ENCODE measurements at places on chromosomes 5 and 9.

DNA sequence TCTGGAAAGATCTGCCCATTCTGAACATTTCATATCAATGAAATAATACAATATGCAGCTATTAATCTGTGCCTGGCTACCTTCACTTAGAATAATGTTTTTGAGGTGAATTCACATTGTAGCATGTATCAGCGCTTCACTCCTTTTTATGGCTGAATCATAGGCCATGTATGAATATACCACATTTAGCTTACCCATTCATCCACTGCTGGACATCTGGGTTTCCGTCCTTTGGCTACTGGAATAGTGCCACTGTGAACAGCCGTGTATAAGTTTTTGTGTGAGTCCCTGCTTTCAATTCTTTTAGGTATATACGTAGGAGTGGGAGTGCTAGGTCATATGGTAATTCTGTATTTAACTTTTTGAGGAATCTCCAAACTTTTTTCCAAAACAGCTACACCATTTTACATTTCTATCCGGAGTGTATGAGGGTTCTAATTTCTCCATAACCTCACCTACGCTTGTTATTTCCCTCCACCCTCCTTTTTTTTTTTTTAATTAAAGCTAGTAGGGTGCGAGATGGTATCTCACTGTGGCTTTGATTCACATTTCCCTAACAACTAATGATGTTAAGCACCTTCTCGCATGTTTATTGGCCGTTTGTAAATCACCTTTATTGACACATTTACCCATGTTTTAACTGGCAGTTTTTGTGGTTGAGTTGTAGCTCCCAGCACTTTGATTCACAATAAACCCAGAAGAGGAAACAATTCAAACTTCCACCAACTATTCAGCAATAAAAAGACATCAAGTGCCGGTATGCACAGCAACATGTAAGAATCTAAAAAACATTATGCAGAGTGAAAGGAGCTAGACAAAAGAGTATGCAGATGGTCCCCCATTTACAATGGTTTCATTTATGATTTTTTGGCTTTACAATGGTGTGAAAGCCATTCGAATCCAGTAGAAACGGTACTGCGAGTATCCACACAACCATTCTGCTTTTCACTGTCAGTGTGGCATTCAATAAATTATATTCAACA is 8.1 kb downstream of the SEMA4D start:
- no peak for DNase-seq

DNA sequence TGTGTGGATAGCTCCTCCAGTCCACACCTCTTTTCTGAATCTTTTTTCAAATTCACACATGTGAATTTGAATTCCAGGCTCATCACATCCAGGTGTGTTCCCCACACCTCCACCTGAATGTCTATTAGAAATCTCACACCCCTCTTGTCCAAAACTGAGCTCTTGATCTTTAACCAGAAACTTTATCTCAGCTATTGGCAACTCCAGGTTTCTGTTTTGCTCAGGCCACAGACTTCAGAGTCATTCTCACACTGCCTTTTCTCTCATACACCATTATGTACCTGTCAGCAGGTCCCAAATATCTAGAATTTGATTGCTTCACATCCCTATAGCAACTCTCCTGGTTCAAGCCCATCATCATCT is 11.6 kb downstream of the NIPSNAP3B start:
- no peak for DNase-seq

DNA sequence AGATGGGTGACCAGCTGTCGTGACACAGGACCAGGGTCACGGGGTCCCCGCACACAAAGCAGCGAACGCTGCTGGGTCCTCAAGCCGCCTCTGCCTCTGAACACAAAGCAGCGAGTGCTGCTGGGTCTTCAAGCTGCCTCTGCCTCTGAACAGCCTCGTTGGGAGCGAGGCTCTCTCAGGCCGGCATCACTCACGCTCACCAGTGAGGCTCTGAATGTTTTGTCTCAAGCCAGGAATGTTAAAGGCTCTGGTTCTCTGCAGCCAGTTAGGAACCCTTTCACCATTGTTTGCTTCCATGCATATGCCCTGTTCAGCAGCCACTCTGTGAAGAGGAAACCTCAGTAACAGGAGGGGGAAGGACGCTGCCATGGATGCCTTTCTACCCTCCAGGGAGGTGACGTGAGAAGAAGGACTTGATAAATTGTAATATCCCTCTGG is 82.7 kb upstream of the TAF11L2 start:
- DNase-seq: no peak

DNA sequence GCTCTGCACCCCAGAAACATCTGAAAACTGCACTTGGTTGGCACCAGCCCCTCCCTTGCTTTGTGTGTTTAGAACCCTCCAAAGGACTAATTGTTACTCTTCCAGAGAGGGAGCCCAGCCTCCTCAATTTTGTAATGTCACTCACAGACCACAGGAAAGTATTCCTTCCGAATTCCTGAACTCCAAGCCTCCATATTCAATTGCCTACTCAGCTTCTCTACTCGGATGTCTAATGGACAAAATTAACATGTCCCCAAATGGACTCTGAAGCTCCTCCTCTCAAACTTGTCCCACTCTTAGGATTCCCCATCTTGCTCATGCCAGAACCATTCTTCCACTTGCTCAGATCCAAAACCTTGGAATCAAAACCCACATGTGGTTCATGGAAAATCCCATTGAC is 3.9 kb upstream of the TMEM171 start:
- DNase-seq: no peak

GRCh38 chr9:4334410-4334813 is 34.5 kb upstream of the GLIS3 start:
- no peak for DNase-seq

GRCh38 chr9:37390759-37391158 is 31.7 kb upstream of the GRHPR start:
- no peak for DNase-seq

- DNase-seq: peak; percentile 31
Observed at GRCh38 chr5:139862313-139862712, 66.7 kb downstream of the PSD2 start.

DNA sequence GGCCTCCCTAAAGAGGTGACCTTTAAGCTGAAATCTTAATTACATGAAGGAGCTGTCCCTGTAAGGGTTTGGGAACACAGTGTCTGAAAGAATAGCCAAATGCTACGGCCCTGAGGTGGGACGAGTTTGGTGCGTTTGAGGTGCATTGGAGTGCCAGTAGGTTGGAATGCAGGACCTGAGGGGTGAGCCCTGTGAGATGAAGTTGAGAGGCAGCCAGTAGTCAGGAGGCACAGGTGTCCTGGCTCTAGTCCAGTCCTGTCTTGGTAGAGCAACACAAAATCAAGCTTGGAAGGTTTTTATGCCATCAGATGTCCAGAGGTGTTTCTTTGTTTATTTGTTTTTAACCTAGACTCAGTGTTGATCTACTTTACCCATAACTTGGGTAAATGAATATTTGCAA is 108.5 kb downstream of the ARHGAP26 start:
- no peak for DNase-seq

DNA sequence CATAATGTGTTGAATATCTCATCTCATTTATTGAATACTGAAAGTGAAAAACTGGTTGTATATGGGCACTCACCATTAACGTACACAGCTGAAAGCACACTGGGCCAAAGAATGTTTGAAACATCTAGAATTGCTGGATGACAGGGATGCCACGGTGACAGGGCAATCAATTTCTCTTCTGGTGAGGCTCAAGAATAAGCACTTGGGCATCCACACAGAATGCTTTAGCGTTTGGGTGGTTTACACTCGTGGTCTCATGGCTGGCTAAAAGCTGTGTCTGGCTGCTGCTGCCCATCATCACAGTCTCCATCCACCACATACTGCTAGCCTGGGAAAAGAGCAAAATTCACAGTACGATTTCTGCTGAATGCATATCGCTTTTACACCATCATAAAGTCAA is 30.7 kb upstream of the IL31RA start:
- no peak for DNase-seq

DNA sequence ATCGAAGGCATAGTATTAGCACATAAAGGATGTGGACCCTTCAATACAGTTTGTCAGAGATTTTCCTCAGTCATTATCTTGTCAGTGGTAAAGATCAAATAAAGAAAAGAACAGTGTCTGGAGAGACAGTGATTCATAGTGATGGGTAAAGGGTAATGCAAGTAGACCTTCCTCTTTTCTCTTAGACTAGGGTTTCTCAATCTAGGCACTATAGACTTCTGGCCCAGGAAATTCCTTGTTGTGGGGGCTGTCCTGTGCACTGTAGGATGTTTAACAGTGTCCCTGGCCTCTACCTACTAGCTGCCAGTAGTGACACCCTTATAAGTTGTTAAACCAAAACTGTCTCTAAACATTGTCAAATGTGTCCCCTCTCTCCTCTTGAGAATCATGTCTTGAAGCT is 6.9 kb downstream of the CAMK4 start:
- DNase-seq: no peak

GRCh38 chr9:68974431-68974830 is 39.5 kb downstream of the PRKACG start:
- DNase-seq: no peak

- peak; percentile 3 for DNase-seq
Observed at GRCh38 chr5:147310059-147310704, 75.4 kb downstream of the STK32A start.

GRCh38 chr9:93033531-93033930 is 25.0 kb upstream of the SUSD3 start:
- DNase-seq: no peak

- peak; percentile 21 for DNase-seq
Observed at GRCh38 chr5:72692651-72693442, 123.6 kb upstream of the TNPO1 start.

DNA sequence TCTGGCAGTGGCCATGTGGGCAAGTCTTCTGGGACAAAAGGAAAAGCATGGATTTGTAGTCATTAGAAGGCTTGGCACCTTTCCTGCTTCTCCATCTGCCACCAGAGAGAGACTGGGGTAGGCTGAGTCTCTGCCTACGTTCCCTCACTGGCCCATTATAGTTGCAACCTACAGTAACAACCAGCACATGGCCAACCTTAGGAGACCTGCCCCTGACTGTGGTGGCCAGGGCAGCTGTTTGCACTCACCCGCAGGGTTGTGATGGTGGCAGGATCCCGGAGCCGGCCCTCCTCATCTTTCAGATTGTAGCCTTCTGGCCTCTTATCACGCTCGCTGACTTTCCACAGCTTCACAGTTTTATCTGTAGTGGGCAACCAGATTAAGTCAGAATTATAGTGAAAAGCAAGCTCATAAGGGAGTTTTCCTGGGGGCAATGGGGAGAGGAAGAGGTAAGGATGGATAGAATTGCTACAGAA is 174.9 kb upstream of the GPR151 start:
- DNase-seq: no peak

DNA sequence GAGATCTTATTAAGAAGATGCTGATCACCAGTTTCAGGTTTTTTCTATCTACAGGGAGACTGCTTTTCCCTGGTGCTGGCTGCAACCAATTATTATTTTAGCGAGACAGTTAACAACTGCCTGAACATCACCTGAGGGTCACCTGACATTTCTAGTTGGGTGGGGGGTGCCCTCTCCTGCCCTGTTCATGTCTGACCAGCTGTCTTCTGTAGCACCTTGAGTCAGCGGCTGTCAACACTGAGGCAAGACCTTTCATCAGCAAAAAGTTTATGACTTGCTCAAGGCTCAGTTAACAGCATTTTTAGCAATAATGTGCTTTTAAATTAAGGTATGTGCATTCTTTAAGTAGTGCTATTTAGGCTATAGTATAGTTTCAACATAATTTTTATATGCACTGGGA is 58.0 kb downstream of the ADCY2 start:
- DNase-seq: no peak

GRCh38 chr9:14247577-14247976 is 66.4 kb downstream of the NFIB start:
- DNase-seq: no peak

DNA sequence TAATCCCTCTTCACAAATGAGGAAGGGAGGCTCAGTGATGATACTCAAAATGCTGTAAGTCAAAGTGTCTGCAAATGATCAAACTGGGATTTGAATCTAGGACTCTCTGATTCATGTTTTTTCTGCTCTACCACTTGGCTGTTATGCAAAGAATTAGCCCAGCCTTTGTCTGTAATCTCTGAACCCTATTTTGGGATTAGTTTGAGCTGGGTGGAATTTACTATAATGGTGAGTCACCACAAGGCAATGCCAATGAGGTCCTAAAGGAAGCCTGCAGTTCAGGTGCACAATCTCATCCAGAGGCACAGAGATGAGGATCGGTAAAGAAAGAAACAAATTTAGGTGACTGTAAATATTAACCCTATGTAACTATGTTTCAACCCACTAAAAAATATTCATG is 29.2 kb downstream of the RFK start:
- DNase-seq: no peak

GRCh38 chr5:167940911-167941310 is 350.5 kb upstream of the WWC1 start:
- DNase-seq: no peak

DNA sequence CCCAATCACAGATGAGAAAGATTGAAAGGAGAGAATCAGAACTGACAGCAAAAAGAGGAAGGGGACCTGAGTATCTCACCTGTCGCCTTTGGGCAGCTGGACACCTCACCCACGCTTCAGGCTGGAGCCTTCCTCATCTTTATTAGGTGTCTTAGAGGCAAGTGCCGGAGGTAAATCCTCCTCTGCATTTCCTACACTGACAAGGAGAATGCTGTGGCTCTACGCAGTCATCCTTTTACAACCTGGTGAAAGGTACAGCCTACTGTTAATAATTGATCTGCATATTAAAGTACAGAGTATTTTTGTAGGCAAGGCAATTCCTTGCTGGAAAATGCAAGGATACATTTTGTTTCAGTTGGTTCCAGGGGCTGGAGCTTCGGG is 34.8 kb downstream of the PRLR start:
- no peak for DNase-seq

- DNase-seq: no peak
Observed at GRCh38 chr9:136614372-136614922, 48.3 kb upstream of the EGFL7 start.

GRCh38 chr9:133116346-133117231 is 4.5 kb downstream of the RALGDS start:
- no peak for DNase-seq

DNA sequence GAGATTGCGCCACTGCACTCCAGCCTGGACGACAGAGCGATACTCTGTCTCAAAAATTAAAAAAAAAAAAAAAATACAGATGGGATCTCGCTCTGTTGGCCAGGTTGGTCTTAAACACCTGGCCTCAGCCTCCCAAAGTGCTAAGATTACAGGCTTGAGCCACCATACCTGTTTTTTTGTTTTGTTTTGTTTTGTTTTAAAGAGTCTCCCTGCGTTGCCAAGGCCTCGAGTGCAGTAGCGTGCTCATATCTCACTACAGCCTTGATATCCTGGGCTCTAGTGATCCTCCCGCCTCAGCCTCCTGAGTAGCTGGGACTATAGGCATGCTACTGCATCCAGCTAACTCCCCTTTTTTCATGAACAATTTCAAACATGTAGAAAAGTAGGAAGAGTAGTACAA is 7.2 kb downstream of the ATP6V0E1 start:
- DNase-seq: no peak

GRCh38 chr5:3604501-3604900 is 8.9 kb downstream of the IRX1 start:
- DNase-seq: no peak
